ENCODE measurements at places on chromosomes 5 and 9.

- no peak for DNase-seq
Observed at GRCh38 chr5:11105696-11106095, 344.7 kb upstream of the DAP start.

GRCh38 chr5:117327511-117327910, 752.9 kb upstream of the SEMA6A start:
- DNase-seq = no peak

GRCh38 chr9:94002316-94003140, 47.4 kb upstream of the BARX1 start:
- DNase-seq = peak; percentile 42

DNA sequence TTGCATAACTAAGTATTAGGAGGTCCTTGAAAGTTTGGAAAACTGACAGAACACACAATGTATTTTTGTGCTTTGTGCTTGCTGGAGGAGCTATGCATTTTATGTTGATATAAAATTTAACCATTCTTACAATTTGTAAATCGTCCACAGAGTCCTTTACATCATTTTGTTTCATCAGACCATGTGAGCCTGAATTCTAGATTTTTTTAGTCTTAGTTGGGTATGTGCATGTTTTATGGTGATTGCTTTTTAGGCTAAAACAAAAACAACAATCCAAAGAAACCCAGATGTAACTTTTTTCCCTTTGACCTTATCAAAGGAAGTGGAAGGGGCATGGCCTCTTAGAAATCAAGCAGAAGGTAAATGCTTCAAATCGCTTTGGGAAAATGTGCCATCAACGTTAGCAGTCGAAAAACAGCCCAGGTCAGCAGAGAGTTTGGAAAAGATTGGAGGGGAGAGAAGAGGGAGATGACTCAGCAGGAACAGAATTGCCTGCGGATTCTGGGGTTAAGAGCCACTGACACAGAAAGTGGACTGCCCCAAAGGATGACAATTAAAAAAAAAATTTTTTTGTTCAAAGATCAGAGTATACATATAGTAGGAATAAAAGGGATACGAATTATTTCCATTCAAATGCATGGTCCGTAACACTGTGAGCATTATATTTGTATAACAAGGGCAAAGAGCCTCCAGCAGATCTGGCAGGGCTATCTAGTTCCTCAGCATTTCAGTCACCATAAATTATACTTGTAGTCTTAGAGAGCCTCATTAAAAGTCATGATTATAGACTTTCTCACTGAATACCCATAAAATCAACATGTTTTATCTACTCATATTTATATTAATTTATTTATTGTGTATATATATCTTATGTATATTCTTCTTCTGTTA, 253.5 kb upstream of the HAPLN1 start:
- no peak for DNase-seq

GRCh38 chr5:174326372-174326771, 280.9 kb downstream of the NSG2 start:
- DNase-seq = no peak

- no peak for DNase-seq
Observed at GRCh38 chr9:87696641-87697040, 29.3 kb upstream of the CTSL start.

GRCh38 chr5:73382401-73382740, 66.2 kb downstream of the FOXD1 start:
- no peak for DNase-seq

- peak; percentile 46 for DNase-seq
Observed at GRCh38 chr5:5887833-5888232, 465.4 kb downstream of the ICE1 start.

- peak; percentile 48 for DNase-seq
Observed at GRCh38 chr9:134778841-134779411, 101.7 kb upstream of the FCN2 start.

DNA sequence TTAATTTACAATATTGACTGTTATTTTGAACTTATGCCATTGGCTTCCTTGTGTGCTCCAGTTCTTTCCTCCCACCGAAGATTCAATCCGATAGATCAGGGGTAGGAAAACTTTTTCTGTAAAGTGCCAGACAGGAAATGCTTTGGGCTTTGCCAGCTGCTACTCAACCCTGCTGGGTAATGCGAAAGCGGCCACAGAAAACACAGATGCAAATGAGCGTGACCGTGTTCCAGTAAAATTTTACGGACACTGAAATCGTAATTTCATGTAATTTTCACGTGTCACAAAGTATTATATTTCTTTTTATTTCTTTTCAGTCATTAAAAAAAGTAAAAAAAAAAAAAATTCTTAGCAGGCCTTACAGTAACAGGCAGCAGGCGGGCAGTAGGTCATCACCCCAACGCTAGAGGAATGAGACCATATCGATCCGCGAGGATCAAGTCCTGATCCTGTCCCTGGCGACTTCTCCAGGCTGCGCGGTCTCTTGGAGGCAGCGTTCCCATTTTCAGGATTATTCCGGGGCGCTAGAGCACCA, 599 bp downstream of the NMRK1 start:
- DNase-seq = peak; percentile 65

GRCh38 chr5:102130386-102130785, 165.7 kb downstream of the SLCO4C1 start:
- no peak for DNase-seq

DNA sequence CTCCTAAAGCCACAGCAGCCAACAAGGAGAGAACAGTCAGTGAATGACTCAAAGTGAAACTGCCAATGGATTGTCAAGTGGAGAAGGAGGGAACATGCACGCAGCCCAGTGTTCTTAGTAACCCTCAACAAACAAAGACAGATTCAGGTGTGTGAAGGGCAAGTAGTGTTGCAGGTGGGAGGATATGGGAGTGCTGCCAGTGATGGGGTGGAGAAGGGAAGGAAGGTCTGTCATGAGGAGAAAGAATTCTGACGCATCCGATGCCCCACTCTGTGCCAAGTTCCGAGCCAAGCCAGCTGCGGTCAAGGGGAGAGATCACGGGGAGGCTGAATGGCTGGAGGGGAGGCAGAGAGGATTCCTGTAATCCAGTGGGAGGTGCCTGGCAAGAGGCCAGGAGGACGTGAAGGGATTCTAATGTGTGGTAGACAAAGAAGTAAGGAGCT, 56.5 kb downstream of the CAST start:
- DNase-seq = no peak

- no peak for DNase-seq
Observed at GRCh38 chr9:133768859-133769510, 30.8 kb upstream of the SARDH start.

DNA sequence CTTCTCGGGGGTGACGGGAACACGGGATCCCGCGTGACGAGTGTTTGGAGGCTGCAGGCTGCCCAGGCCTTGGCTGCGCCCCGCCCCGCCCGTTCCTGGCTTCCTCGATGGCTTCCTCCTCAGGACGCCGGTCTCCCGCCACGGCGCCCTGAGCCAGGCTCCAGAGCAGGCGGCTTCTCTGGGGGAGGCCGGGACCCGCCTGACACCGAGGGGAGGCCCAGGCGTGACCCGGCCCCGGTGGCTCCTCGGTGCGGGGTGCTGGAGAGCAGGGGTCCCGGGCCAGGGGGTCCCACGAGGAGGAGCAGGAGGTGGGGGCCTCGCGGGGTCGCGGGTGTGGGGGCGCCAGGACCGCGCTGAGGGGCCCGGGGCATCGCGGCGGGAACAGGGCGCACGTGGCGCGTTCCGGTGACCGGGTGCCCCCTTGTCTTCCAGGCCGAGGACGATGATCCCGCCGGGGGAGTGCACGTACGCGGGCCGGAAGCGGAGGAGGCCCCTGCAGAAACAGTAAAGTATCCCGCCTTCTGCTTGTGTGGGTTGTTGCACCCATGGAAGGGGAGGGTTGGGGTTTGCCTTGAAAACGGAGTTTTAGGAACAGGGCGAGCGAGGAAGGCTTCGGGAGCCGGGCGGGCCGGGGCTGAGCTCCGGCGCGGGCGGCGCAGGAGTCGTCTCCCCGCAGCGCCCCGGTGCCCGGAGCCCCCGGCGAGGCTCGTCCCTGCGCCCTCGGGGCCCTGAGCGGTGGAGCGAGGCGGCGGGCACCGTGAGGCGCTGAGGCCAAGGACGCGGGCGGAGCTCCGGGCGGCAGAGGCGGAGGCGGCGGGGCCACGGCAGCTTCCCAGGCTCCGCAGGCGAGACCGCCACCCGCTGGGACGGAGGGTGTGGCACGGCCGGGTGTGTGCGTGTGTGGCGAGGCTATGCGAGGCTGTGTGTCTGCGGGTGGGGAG, 22.2 kb downstream of the AHRR start:
- DNase-seq = peak; percentile 50

DNA sequence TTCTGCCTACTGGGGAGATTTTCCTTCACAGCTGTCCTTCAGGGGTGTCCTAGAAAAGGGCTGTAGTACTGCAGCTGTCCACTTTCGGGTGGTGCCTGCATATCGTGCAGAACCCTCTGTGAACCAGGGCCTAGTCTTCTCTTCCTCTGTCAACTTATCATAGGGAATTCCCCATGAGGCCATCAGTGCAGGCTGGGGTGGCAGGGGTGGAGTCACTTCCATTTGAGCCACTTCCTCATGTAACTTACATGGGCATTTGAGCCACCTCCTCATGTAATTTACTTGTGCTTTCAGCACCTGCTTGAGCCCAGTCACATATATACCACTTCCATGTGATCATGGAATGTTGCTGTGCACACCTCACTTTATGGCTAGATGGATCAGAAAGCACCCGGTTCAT, 742.0 kb upstream of the RGMB start:
- DNase-seq = no peak

DNA sequence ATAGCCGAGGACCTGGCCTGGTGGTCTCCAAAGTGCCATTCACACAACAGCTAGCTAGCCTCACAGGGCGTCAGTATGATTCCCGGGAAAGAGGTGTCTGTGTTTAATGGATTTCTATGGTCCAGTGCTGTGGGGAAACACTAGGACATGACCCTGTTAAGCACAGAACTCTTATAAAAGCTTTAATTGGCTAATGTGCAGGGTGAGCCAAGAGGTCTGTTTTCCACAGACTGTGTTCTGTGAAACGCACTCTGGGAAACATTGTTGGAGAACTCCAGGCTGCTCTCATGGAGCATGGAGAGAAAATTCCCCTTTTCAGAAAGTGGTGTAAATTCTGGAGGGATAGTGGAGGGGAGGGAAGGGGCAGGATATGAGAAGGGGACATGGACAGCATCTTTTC, 331.4 kb downstream of the FBXL7 start:
- no peak for DNase-seq

GRCh38 chr5:73861313-73861988, 235.5 kb downstream of the ARHGEF28 start:
- DNase-seq = no peak

DNA sequence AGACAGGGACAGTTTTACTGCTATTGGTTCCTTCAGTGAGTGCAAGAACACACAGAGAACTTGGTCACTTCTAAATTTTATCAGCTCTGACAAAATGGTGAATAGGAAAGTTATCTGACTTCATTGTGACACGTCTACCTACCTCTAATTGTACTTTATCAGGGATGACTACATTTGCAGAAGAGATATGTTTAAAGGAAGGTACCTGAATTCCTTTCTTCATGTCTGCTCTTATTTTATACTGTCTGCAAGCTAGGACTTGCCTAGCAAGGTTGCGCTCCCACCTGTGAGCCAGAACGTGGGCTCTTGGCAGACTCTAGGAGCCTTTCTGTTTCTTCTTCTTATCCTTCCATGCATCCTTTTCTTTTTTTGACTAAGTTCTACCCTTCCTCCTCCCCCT, 1.6 kb downstream of the SLC27A6 start:
- peak; percentile 12 for DNase-seq

DNA sequence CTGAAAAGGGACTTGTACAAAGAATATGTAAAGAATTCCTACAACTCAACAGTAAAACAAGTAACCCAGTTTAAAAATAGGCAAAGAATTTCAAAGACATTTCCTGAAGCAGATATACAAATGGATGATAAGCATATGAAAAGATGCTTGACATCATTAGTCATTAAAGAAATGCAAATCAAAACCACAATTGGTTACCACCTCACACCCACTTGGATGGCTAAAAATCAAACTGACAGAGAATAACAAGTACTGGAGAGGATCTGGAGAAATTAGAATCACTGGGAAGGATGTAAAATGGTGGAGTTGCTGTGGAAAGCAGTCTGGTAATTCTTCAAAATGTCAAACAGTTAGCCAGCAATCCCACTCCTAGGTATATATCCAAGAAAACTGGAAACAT, 12.5 kb upstream of the FOXE1 start:
- no peak for DNase-seq

DNA sequence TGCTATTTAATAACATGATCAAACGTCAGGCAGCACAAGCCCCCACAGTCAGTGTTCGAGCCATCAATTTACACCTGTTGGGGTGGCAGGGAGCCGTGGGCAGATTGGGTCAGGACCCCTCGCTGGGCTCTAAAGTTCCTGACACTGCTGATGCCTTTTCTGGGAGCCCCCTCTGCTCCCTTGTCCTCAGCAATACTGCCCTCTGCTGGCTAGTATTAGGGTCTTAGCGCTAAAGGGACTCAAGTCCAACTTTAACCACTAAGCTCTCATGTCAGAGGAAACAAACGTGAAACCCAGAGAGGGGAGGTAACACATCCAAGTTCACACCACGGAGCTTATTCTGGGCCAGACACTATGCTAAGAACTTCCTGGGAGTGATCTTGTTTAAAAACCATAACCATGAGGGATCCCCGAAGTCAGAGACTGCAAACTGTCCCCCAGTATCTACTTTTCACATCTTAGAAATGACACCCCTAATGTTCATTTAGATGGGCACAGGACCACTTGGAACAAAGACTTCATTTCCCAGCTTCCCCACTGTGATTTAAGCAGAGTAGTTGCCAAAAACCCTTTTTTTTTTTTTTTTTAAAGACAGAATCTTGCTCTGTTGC, 20.4 kb downstream of the ANKS6 start:
- DNase-seq = peak; percentile 57
